ENCODE measurements at places on chromosomes 12 and 14.

- DNase-seq = no peak
Observed at GRCh38 chr12:32395026-32395425, 4.3 kb upstream of the FGD4 start.

DNA sequence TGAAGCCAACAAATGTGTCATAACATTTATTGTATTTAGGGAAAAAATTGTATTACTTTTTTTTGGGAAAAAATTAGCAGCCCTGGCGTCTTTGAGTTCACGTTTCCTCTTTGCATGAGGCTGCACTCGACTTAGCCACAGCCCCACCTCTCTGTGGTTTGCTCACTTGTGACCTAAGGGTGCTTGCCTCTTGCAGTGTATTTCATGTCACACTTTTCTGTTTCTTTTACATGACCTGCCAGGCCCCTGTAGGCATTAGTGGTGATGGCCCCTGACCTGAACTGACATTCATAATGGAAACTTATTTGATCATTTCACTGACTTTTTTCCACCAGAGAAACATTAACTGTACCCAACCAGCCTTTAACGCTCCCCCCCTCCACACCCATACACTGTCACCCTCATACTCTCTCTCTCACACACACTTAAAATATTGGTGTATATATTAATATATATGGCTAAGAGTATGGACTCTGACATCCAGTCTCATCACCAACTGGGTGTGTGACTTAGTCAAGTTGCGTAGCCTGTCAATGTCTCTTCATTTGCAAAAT lies 122.9 kb downstream of the PRKCH start:
- no peak for DNase-seq

GRCh38 chr14:102209224-102209966 lies 69.7 kb downstream of the WDR20 start:
- no peak for DNase-seq

DNA sequence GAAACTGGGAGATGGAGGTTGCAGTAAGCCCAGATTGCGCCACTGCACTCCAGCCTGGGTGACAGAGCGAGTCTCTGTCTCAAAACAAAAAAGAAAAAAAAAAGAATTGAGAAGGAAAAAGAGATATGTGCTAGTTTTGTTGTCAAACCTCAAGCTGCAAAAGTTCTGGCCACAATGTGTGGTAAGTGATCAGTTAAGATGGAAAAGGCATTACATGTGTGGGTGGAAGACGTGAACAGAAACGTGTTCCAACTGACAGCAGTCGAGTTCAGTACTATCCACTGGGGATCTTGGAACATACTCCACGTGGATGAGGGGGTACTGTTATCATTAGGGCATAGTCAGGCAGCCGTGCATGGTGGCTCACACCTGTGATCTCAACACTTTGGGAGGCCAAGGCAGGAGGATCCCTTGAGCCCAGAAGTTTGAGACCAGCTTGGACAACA lies 17.3 kb downstream of the GPR68 start:
- no peak for DNase-seq

GRCh38 chr12:79661629-79662028 lies 29.1 kb downstream of the PAWR start:
- DNase-seq = no peak

DNA sequence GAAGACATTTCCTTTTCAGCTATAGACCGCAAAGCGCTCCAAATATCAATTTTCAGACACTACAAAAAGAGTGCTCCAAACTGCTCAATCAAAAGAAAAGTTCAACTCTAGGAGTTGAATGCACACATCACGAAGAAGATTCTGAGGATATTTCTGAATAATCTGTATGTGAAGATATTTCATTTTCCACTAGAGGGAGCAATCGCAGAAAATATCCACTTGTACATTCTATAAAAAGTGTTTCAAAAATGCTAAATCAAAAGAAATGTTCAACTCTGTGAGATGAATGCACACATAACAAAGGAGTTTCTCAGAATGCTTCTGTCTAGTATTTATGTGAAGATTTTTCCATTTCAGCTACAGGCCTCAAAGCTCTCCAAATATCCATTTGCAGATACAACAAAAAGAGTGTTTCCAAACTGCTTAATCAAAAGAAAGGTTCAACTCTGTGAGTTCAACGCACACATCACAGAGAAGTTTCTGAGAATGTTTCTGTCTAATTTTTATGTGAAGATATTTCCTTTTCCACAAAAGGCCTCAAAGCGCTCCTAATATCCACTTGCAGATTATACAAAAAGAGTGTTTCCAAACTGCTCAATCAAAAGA lies 643.8 kb upstream of the ALG10B start:
- DNase-seq = no peak

GRCh38 chr12:100826323-100826722 lies 31.7 kb downstream of the ANO4 start:
- DNase-seq = peak; percentile 26

Measured in endothelial cell of umbilical vein (primary cell).